Caki2 (cell line): ENCODE measurements at places on chromosomes 12 and 14.
A peak's percentile ranks its signal among the peaks of the same experiment; 100 is the strongest.

- DNase-seq: peak; percentile 86
These were observed 59.1 kb upstream of the MED13L start for GRCh38 chr12:116336542-116337065.

- DNase-seq: no peak
These were observed 73.9 kb downstream of the IRF2BPL start for GRCh38 chr14:76954394-76955190.

GRCh38 chr12:11553871-11554533, 95.5 kb upstream of the ETV6 start:
- DNase-seq: peak; percentile 65

GRCh38 chr14:70907996-70908934, 1.0 kb downstream of the PCNX1 start:
- DNase-seq: peak; percentile 18

GRCh38 chr14:91294153-91294552, 49.6 kb upstream of the GPR68 start:
- no peak for DNase-seq

DNA sequence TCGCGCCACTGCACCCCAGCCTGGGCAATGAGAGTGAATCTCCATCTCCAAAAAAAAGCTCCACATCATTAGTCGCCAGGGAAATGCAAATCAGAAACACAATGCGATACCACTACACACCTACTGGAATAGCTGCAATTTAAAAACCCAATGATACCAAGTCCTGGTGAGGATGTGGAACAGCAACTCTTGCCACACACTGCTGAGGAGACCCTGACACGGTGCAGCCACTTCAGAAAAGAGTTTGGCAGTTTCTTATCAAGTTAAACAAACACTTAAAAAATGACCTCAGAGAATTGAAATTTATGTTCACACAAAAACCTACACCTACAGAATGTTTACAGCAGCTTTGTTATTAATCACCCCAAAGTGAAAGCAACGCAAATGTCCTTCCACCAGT, 12.1 kb downstream of the P2RX2 start:
- DNase-seq: no peak

- no peak for DNase-seq
These were observed 841.1 kb downstream of the NRXN3 start for GRCh38 chr14:79011091-79011919.

GRCh38 chr12:115916910-115917668, 360.4 kb downstream of the MED13L start:
- peak; percentile 22 for DNase-seq

- DNase-seq: no peak
These were observed 21.1 kb downstream of the PPP1CC start for GRCh38 chr12:110721570-110721969.

GRCh38 chr12:69580074-69580473, 5.2 kb upstream of the CCT2 start:
- no peak for DNase-seq
